Smooth muscle cell of the umbilical artery (primary cell): ENCODE measurements at places on chromosomes 4 and X. TPM values are rescaled to one million over a fixed set of nuclear protein-coding genes. Genes with fewer than 3 reads are reported as not detected.

USP26 gene
- total RNA-seq: not detected in 2 replicates

TRIML2 gene
- 0.14 TPM in 1 of 2 replicates, not detected in the other for total RNA-seq

NDP gene
- total RNA-seq: under 0.01 and 1.4 TPM in 2 replicates

SYN1 gene
- total RNA-seq: under 0.01 and 0.14 TPM in 2 replicates

ARHGAP36 gene
- not detected in 2 replicates for total RNA-seq

TMPRSS11D gene
- not detected in 2 replicates for total RNA-seq

GNL3L gene
- 28.8 and 44.8 TPM in 2 replicates for total RNA-seq

LDB2 gene
- 3.3 and 4.8 TPM in 2 replicates for total RNA-seq

NSUN7 gene
- total RNA-seq: 0.30 TPM in 1 of 2 replicates, not detected in the other

RPGR gene
- total RNA-seq: 7.1 and 8.3 TPM in 2 replicates

SPP1 gene
- 3.3 and 6.9 TPM in 2 replicates for total RNA-seq

ERAS gene
- not detected in 2 replicates for total RNA-seq

GDPD2 gene
- total RNA-seq: not detected in 2 replicates

RAB41 gene
- not detected in 2 replicates for total RNA-seq

TENM3 gene
- total RNA-seq: 28.5 and 44.3 TPM in 2 replicates

EFNB1 gene
- 16.6 and 26.9 TPM in 2 replicates for total RNA-seq

MAGEA11 gene
- not detected in 2 replicates for total RNA-seq

TAF9B gene
- total RNA-seq: 5.9 and 9.5 TPM in 2 replicates

HTN3 gene
- total RNA-seq: not detected in 2 replicates

COL4A5 gene
- total RNA-seq: 126 and 152 TPM in 2 replicates

TEX13B gene
- not detected in 2 replicates for total RNA-seq

SGMS2 gene
- total RNA-seq: 141 and 201 TPM in 2 replicates

JAKMIP1 gene
- 0.30 TPM in 1 of 2 replicates, not detected in the other for total RNA-seq

CLCN5 gene
- total RNA-seq: 28.1 and 28.2 TPM in 2 replicates

LEF1 gene
- total RNA-seq: under 0.01 and 0.28 TPM in 2 replicates

HCFC1 gene
- 14.0 and 34.4 TPM in 2 replicates for total RNA-seq

GC gene
- total RNA-seq: not detected in 2 replicates

RRH gene
- not detected in 2 replicates for total RNA-seq

H2BW2 gene
- total RNA-seq: not detected in 2 replicates

ATP1B4 gene
- total RNA-seq: not detected in 2 replicates

CT45A5 gene
- not detected in 2 replicates for total RNA-seq

FLNA gene
- total RNA-seq: 3,018 and 4,172 TPM in 2 replicates

UGT2A1 gene
- total RNA-seq: not detected in 2 replicates

VCX gene
- total RNA-seq: not detected in 2 replicates
